Activated naive CD8-positive, alpha-beta T cell treated with anti-CD3 and anti-CD28 coated beads for 36 hours (primary cell): ENCODE measurements at places on chromosomes 6 and 20. TPM values are rescaled to one million over a fixed set of nuclear protein-coding genes. Genes with fewer than 3 reads are reported as not detected.
A peak's percentile ranks its signal among the peaks of the same experiment; 100 is the strongest.

Gene MAVS
- total RNA-seq = 21.6 TPM

- peaks cover 29% of the 10 kb centered on the region for H3K27me3 ChIP-seq
- no peaks in the 10 kb centered on the region for H3K36me3 ChIP-seq
- no peaks in the 10 kb centered on the region for H3K4me1 ChIP-seq
- DNase-seq = no peak
- H3K4me3 ChIP-seq = no peak overlapping the region
- no peak overlapping the region for H3K27ac ChIP-seq
Observed at GRCh38 chr6:5080574-5080973, 4.6 kb upstream of the PPP1R3G start.

- peaks cover 7% of the 10 kb centered on the region for H3K27me3 ChIP-seq
- H3K27ac ChIP-seq = peak overlapping the region; percentile 95
- H3K36me3 ChIP-seq = peaks cover 27% of the 10 kb centered on the region
Observed at GRCh38 chr6:24923885-24924401, 11.8 kb downstream of the RIPOR2 start.

GRCh38 chr20:10584371-10584770 is 89.4 kb downstream of the JAG1 start:
- no peak overlapping the region for H3K27ac ChIP-seq
- peaks cover 15% of the 10 kb centered on the region for H3K36me3 ChIP-seq
- DNase-seq = no peak

Gene SAMD10
- 16.7 TPM for total RNA-seq

GRCh38 chr6:10411131-10411970 is 3.5 kb downstream of the TFAP2A start:
- H3K27me3 ChIP-seq = peaks cover 95% of the 10 kb centered on the region
- peaks cover 20% of the 10 kb centered on the region for H3K36me3 ChIP-seq
- H3K27ac ChIP-seq = no peak overlapping the region

Gene SYNJ2
- total RNA-seq = 28.1 TPM

Gene LAMA2
- 3.0 TPM for total RNA-seq

GRCh38 chr20:34011275-34011674 is 17.6 kb downstream of the RALY start:
- DNase-seq = no peak
- H3K36me3 ChIP-seq = peaks cover 15% of the 10 kb centered on the region
- H3K27me3 ChIP-seq = no peaks in the 10 kb centered on the region
- H3K4me1 ChIP-seq = peaks cover 73% of the 10 kb centered on the region
- H3K4me3 ChIP-seq = no peak overlapping the region

- DNase-seq = no peak
- H3K27me3 ChIP-seq = no peaks in the 10 kb centered on the region
- H3K27ac ChIP-seq = no peak overlapping the region
Observed at GRCh38 chr6:33160096-33160495, 32.2 kb downstream of the COL11A2 start.

Gene SAPCD1
- 9.5 TPM for total RNA-seq

- no peaks in the 10 kb centered on the region for H3K36me3 ChIP-seq
- no peak overlapping the region for H3K4me3 ChIP-seq
- no peaks in the 10 kb centered on the region for H3K27me3 ChIP-seq
- H3K27ac ChIP-seq = no peak overlapping the region
- no peaks in the 10 kb centered on the region for H3K4me1 ChIP-seq
- DNase-seq = no peak
Observed at GRCh38 chr6:56222499-56222898, 24.9 kb downstream of the COL21A1 start.
